ENCODE measurements at places on chromosomes 6 and 20.

- DNase-seq = no peak
These were observed 114.0 kb upstream of the FKBP1C start for GRCh38 chr6:63097222-63097621.

DNA sequence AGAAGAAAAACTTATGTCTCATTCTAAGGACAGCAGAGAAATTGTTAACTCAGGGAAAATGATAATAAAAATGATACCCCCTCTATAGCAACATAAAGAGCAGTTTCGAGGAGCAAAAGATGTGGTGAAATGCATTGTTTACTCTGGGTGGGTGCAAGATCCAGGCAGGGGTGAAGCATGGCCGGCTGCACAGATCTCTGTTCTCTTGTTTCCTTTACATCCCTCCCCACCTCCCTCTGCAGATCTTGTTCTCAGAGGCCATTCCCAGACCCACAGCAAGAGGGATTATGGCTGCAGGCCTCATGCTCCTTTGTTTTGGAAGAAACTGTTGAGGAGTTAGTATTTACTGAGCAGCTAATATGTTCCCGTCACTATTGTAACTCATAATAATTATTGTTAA lies 1.8 kb downstream of the BTN3A1 start:
- DNase-seq = no peak

GRCh38 chr6:26105109-26105730 lies 18.0 kb downstream of the HFE start:
- DNase-seq = no peak

DNA sequence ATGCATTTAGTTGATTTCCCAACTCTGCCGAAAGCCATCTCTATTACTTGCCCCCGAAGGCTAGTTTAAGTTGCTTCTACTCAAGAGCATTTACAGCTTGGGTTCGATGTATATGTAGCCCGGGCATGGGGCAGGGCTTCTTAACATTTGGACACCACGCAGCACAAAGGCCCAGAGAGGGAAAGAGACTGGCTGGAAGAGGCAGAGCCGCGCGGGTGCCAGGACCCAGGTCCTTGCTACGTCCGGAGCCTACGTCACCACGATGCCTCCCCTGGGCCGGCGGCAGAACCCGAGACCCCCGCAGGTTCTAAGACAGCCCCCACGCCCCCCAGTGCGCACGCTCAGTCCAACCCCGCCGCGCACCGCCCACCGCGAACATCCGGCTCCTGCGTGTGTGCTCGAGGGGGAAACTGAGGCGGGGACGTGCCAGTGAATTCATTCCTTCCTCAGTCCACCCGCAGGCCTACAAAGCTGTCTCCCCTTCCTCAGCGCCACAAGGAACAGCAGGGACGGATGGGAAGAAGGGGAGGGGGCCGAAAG lies 367 bp upstream of the PCIF1 start:
- no peak for DNase-seq

GRCh38 chr20:62723351-62723750 lies 14.7 kb downstream of the NTSR1 start:
- no peak for DNase-seq

DNA sequence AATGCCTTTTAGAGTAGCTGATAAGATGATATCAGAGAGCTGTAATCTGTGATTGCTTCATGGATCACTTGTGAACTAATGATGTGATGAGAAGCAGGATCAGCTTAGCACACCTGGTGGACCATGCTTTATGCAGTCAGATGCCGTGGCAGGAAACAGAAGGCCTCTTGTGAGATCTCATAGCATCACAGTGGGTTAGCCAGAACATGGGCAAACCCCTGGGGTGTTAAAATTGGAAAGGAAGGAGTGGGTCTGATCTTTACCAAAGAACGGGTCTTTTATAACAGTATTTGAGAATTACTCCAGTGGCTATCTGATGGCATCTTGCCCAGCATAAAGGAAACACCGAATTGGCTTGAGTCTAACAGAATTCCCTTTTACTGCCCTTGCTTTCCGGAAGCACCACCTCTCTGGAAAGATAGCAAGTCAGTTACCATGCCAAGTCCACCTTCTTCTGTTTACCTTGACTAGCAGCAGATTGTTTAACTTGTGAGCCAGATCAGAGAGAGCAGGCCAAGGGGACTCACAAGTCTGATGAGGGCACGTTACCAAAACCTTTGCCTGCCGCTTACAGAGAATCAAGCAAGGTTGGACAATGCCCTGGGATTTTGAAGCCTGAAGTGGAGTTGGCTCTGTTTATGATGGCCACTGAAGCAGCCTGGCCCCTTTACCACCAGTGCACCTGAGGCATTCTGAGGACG lies 20.9 kb upstream of the SRF start:
- DNase-seq = no peak

- no peak for DNase-seq
These were observed 40.5 kb upstream of the TAF8 start for GRCh38 chr6:42009844-42010184.

DNA sequence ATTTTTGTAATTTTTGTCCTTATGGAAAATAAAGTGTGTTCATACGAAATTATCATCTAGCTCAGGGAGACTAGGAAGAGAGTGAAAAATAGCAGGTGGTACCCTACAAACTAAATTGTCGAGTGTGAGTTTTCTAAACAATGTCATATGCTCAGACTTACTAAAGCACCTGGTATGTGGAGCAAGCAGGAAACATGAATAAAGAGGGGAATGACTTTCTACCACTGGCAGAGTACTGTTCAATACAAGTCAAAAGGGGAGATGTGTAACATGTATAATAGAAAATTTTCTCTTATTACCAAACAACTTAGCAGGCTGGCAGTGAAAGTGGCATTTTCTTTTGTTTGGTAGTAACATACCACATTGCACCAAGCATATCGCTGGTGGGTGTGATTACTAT lies 36.1 kb downstream of the CTNNBL1 start:
- no peak for DNase-seq
